Stimulated activated CD4-positive, alpha-beta T cell treated with anti-CD3 and anti-CD28 coated beads, Interleukin-4, amount 100 ng/mL, for 4 hours (primary cell): ENCODE measurements at places on chromosomes 4 and X.

DNA sequence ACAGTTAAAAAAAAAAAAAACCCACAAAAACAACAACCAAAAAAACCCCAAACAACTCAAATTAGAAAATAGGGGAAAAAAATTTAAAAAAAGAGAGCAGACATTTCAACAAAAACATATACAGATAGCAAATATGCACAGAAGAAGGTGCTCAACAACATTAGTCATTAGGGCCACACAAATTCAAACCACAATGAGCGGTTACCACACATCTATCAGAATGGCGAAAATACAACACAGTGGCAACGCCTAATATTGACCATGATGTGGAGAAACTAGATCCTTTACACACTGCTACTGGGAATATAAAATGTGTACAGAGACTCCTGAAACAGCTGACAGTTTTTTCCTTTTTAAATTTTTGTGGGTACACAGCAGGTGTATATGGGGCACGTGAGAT is 19.4 kb downstream of the LYAR start:
- DNase-seq, result no peak

GRCh38 chrX:122579036-122579435 is 605.0 kb upstream of the GRIA3 start:
- no peak for DNase-seq

GRCh38 chr4:54988655-54989054 is 136.7 kb downstream of the KDR start:
- DNase-seq, result no peak

DNA sequence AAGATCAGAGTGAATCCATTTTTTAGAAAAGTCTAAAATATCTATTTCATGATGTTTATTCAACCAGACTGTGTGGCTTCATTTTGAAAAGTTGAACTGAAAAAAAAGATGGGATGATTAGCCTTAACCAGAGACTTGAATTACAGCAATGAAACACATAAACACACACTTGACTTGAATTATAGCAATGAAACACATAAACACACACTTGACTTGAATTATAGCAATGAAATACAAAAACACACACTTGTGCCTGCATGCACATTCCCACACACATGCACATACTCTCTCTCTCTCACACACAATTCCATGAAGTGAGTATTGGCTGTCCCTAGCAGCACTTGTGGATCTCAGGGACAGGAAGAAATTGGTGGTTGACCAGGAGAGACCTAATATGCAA is 286.8 kb downstream of the USP46 start:
- no peak for DNase-seq

DNA sequence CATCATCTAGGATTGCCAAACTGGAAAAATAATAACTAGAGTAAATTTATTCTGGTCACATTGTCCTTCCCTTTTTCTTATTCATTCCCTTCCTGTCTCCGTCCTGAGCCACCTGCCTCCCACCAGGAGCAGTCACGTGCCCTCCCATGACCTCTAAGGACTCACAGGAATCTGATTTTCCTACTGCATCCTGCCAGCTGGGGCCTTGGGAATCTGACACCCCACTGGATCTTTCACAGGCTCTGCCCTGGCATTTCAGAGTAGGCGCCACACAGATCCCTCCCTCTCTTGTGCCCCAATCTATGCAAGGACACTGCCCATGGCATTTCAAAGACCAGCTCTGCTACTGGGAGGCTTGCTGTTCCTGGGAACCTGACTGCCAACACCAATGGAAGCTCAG is 520.5 kb downstream of the PPARGC1A start:
- DNase-seq, result no peak

GRCh38 chr4:72171761-72172160 is 140.0 kb downstream of the NPFFR2 start:
- DNase-seq, result no peak

DNA sequence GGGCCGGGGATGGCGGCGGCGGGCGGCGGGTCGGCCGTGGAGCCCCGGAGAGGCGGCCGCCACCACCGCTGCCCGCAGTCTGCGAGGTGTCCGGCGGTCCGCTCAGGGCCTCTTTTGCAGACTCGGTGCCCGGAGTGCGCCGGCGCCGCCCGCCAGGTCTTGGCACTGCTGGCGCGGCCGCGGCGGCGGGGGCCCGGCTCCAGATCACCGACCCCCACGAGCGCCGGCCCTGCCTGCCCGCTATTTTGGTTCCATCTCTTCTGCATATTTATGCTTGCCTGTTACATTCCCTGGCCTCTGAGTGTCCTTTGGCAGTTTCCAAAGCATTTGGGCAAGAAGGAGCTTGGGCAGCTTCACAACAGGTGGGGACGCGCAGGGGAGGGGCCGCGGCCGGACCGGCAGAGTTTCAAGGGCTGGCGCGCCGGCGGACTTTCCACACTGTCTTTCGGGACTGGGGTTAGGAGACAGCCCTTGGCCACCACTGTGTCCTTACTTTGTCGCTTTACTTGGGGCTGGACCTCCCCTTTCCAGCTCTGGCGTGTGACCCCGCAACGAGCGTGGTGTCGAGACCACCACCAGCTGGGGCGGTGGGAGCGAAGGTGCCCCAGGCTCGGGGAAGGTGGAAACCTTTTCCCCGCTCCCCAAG is 668 bp upstream of the TAPT1 start:
- peak; percentile 7 for DNase-seq

GRCh38 chr4:97185233-97185632 is 958.0 kb downstream of the STPG2 start:
- DNase-seq, result no peak

GRCh38 chr4:33160126-33160525 is 2440.0 kb downstream of the PCDH7 start:
- no peak for DNase-seq

DNA sequence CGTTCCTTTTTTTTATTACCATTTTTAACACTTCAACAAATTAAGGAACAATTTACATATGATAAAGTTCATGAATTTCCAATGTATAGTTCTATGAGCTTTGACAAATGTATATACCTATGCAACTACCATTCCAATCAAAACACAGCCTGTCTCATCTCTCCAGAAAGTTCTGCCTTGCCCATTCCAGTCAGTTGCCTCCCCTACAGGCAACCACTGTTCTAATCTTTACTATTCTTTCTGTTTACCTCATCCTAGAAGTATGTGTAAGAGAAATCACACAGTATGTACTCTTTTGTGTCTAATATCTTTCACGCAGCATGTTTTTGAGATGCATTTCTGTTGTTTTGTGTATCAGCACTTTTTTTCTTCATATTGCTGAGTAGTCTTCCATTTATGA is 224.9 kb downstream of the KIT start:
- DNase-seq, result no peak

DNA sequence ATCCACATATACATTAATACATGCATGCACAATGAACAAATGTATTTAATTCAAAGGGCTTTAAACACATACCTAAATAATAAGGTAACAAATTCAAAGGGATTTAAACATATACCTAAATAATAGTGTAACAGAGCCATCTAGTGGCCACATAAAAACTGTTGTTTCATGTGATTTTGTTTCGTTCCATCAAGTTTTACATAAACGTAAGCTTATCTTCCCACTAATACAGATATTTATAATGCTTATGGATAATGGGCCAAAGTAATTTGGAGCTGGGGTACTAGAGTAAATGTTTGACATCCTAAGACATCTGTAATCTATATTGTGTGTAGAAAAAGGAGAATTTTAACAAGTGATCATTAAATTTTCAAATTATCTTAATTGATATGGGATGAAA is 82.3 kb downstream of the PRSS12 start:
- no peak for DNase-seq

DNA sequence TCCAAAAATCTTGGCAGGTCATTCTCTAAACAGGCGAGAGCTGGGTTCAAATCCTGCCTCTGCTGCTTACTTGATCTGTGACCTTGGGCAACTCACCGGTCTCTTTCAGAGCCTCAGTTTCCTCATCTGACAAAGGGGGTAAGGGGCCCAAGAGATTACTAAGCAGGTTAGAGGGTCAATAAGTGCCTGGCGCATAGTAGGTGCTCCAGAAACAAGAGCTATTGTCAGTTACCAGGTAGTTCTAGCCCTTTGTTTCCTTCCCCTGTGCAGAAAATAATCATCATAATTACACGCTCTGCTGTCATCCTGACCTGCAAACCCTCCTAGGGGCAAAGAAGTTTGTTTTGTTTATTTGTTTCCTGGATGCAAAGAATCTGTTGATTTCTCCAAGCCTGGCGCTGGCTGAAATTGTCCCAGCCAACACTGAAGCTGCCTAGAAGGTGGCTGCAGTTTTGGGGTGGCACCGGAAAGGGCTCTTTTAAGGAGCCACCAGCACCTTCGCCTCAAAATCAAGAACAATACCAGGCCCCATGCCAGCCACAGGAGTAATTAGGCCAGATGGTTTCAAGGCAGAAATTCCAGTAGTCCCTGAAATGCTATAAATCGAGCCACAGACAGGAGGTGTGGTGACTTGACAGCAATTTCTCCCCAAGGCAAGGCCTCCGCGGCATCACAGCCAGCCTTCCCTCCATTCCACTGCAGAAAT is 10.2 kb upstream of the KIAA0232 start:
- no peak for DNase-seq

DNA sequence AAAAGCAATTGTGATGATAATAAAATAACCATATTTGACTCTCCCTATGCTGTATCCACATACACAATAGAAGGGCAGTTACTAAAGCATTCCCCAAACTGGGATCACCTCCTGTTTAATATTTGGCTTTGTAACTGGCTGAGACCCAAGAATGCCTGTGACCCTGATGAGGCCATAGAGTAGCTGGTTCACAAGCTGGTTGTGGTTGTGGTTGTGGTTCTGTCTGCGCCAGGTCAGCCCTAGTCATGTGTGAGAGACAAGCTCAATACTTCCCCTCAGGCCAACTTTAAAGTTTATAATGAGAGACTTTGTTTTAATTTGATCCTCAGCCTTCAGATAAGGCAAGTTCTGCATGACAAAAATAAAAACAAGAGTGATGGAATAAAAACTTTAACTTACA is 209.9 kb downstream of the PARM1 start:
- DNase-seq, result no peak

GRCh38 chr4:183659872-183660242 is 764 bp downstream of the TRAPPC11 start:
- no peak for DNase-seq

DNA sequence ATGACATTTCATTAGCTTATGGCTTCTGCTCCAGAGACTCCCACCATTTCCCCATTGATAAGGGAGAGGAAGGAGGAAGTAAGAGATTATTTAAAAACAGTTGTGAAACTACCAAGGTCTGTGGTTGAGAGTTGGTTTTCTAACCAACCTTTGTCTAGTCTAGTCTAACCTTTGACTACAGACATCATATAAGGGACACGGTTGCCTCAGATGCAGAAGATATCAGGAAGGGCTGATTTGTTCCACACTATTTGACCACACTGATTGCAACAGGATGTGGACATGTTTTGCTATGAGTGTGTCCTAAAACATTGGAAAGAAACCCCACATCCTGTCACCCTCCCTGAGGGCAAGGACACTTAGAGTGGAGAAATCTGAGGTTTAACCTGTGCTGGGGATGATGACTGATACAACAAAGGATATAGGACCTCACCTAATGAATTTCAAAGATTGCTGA is 53.0 kb downstream of the COQ2 start:
- no peak for DNase-seq

DNA sequence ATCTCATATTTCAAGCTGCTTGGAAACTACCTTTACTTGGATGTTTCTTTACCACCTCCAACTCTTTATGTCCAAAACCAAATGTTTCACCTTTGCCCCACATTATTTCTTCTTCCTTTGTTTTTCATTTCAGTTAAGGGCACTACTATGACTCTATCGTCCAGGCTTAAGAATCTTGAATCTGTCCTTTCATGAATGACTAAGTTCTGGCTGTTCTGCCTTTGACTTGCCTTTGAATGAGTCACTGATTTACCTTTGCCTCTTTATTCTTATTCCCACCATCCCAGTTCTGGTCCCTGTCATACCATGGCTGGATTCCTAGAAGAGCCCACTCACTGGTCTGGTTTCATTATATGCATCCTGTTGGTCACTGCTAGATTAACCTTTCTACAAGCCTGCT is 30.6 kb upstream of the PLAC1 start:
- DNase-seq, result no peak

- DNase-seq, result no peak
These were observed 30.8 kb downstream of the SLC16A2 start for GRCh38 chrX:74452199-74452481.

GRCh38 chr4:165133150-165133549 is 20.5 kb upstream of the TMEM192 start:
- no peak for DNase-seq

DNA sequence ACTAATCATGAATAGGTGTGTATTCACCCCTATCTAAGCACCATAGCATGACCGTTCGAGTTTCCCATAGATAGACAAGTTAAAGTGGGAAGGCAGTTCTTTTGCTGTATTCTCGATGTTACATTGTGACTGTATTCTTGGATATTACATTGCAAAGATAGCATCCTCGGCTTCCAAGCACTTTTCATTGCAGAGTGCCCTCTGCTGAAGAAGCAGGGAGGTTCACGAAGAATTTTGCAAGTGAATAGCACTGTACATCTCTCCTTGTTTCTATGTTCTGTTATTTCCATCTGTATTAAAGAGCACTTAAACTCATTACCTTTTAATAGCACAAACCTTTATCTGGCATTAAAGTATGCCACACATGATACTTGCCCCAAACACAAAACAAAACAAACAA is 426.7 kb upstream of the ARX start:
- DNase-seq, result no peak

DNA sequence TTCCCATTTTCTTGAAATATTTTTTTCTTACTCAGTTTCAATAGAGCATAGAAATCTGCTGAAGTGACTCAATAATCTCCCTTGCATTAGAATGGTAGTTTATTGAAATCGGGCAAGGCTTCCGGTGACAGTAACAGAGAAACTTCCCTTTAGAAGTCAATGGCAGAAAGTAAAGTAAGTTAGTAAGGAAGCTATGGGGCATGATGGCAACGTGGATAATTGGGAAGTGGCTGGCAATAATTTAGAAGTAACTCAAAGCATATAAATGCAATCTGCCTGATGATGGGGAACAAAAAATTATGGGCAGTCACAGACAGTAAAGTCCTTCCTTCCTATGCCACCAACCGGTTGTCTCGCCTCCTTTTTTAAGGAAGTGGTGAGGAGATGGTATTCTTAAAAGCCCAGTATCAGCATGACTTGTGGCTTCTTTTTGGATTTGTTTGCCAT is 7.6 kb downstream of the CYBB start:
- no peak for DNase-seq

GRCh38 chr4:6107886-6108285 is 89.7 kb upstream of the C4orf50 start:
- no peak for DNase-seq

- DNase-seq, result no peak
These were observed 4.0 kb downstream of the MAGEC2 start for GRCh38 chrX:142201113-142201512.

- no peak for DNase-seq
These were observed 28.3 kb downstream of the PARM1 start for GRCh38 chr4:74961230-74961629.

DNA sequence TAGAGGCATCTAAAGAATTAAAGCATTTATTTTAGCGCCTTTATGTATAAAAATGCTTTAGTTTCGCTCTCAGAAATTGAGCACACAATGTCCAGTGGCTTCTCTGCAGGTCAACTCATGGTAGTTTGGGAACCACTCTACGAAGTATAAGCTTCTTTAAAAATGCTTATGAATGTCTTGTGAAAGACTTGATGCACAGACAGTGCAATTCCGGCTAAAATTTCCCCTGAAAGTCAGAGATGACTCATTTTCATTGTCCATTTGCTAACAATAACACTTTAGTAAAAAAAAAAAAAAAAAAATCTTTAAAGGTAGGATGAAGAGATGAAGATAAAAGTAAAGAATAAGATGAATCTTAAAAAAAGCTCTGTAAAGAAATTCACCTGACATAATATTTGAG is 117.2 kb downstream of the PDHA2 start:
- no peak for DNase-seq
